Activated naive CD4-positive, alpha-beta T cell (primary cell): ENCODE measurements at places on chromosomes 4 and X.

- DNase-seq: no peak
These were observed 452 bp upstream of the RAI2 start for GRCh38 chrX:17861489-17862011.

DNA sequence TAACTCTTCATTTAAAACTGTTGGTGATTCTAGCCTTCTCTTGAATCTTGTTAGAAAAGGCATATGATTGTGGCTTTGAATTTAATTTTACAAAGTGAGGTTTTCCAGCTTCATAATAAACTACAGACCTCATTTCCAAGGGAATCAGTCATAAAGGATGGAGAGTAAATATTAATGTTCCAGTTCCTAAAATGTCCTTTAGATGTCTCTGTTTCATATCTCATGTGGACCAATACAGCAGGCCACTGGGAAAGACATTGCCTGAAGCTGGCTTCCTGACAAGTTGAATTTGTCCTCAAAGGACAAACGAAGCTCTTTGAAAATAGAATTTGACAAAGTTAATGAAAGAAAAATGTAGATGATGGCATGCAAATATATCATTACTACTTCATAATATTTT is 125.4 kb downstream of the ZNF330 start:
- no peak for DNase-seq

DNA sequence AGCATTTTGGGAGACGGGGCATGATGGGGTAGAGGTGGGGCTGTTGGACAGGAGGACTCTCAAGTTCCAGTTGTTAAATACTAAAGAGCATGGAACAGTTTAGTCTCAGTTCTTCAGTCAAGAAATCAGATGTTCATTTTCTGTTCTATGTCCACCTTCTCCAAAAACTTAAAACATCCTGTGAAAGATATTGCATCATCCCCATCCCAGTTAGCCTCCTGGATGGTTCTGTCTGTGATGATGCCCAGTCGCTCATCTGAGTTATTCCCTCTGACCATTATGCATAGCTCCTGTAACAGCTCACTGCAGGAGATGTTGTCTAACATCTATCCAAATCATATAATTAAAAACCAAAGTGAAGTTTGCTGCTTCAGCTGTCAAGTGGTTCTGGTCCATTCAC is 32.1 kb upstream of the SCML1 start:
- no peak for DNase-seq

DNA sequence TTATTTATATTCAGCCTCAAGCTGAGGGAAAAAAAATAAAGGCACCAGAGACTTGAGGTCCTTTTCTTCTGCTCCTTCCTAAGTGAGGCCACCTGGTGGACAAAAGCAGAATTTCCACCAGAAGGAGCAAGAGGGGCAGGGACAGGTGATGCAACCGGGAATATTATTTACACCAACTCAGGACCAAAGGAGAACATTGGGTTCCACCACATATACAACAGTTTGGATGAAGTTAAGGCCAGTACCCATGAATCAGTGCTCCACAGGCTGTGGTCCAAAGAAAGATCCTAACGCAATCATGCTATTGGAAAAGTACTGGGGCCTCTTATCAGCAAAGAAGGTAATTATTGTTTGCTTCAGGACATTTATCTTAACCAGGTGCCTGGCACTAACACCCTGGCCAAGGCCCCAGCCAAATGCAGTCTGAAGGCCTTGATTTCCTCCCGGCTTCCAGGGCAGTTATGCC is 57.4 kb downstream of the TSC22D3 start:
- peak; percentile 7 for DNase-seq

GRCh38 chrX:70592091-70592490 is 147.5 kb downstream of the DLG3 start:
- DNase-seq: no peak
